ENCODE measurements at places on chromosomes 1 and 21.

DNA sequence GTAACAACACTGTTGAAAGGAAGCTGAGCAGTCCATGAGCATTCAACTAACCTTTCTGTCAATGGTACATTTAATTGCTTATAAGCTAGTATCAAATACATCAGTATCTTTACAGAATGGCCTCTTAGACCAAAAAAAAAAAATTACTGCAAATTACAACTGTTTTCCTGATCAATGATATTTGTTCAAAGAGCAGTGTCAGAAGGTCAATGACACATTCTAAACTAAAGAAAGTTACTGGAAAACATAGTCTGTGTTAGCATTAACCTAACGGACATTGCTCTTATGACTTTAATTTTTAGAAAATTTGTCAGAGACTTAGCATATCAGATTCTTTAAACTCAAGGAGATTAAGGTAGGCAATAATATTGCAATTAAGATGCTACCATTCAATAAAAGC, 162.5 kb downstream of the KCNT2 start:
- no peak for DNase-seq

GRCh38 chr1:218205721-218206120, 79.4 kb upstream of the RRP15 start:
- no peak for DNase-seq

GRCh38 chr1:165365341-165365740, 8.8 kb upstream of the LMX1A start:
- no peak for DNase-seq

- no peak for DNase-seq
Measured at GRCh38 chr1:98516306-98516705, 145.2 kb upstream of the SNX7 start.

DNA sequence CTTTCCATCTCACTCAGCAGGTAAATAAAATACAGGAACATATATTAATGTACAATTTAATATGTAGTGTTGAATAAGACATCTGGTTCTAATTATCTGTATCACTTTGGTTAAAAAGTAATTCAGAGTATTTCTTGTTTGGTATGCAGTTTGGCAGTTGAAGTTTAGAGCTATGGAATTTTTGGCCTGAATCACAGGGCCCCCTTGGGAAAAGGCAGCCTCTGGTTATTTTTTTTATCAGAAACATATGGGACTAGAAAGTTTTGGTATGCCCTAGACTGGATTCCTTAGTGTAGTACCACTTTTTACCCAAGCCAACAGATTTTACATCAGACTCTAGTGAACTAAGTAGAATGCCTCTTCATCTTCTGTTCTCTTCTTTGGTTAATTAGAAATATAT, 26.4 kb downstream of the CNST start:
- peak; percentile 93 for DNase-seq

DNA sequence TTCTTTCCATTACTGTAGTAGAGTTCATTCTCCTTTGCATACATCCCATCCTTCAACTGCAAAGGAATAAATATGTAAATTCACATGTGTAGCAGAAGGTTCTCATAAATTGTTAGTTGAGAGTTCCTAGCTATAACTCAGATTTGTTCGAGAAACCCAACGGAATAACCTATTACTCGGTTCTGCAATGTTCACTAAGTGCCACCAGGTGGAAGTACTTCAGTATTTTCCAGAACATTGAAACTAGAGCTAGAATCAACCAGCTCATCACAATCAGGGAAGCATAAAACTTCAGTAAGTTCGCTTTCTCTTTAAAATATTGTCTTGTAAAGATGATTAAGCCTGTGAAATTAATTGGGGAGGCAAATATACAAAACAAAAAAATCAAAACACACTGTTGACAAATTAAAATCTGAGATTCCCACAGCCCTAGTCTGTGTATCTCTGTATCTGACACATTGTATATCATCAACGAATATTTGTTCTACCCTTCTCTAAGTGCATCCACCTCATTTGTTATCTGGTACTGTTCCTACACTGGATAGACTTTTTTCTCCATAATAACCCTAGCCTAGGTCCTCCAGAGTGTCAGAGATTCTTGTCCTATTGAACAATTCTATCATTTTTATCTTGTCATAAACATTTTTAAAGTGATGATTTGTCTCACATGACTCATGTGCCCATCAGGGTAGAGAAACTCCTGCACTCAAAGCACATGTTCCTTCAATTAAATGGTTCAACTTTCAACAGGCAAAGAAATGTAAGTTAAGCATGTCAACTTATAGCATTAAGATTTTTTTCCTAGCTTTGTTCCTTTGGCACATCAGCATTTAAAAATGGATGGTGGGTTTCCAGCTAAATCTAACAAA, 31.9 kb downstream of the MROH9 start:
- peak; percentile 54 for DNase-seq

DNA sequence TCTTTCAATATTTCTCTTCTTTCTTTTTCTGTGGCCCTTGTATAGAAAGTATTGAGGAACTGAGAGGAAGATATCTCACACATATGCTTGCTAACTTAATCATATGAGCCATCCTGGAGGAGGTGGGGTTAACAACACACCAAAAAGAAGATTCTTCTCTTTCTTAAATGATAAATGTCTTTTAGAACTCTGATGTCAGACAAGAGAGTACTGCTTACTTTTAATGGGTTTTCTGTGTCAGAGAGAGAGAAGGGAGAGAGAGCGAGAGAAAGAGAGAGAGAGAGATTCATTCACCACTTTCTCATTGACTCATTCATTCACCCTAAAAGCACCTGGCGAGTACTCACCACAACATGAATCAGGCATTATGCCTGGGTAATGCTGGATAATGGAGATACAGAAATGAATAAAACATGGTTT, 250.3 kb upstream of the SGIP1 start:
- peak; percentile 63 for DNase-seq

GRCh38 chr1:117467336-117467735, 100.1 kb downstream of the MAN1A2 start:
- DNase-seq = no peak

- DNase-seq = no peak
Measured at GRCh38 chr1:21536218-21536617, 27.0 kb downstream of the ALPL start.

- no peak for DNase-seq
Measured at GRCh38 chr1:98057236-98057910, 136.5 kb upstream of the DPYD start.

DNA sequence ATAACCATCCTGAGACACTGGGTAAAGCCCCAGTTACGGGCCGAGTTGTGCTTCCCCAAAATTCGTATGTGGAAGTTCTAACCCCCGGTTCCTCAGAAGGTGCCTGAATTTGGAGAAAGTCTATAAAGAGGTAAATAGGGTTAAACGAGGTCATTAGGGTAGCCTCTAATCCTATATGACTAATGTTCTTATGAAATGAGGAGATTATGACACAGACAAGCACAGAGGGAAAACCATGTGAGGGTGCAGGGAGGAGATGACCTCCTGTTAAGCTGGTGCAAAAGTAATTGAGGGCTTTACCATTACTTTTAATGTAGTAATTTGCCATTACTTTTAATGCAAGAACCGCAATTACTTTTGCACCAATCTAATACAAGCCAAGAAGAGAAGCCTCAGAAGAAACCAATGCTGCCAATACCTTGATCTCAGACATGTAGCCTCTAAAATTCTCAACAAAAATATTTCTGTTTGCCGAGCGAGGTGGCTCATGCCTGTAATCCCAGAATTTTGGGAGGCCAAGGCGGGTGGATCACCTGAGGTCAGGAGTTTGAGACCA, 260.8 kb downstream of the GPATCH2 start:
- no peak for DNase-seq

- no peak for DNase-seq
Measured at GRCh38 chr1:95375174-95375573, 141.2 kb downstream of the RWDD3 start.

DNA sequence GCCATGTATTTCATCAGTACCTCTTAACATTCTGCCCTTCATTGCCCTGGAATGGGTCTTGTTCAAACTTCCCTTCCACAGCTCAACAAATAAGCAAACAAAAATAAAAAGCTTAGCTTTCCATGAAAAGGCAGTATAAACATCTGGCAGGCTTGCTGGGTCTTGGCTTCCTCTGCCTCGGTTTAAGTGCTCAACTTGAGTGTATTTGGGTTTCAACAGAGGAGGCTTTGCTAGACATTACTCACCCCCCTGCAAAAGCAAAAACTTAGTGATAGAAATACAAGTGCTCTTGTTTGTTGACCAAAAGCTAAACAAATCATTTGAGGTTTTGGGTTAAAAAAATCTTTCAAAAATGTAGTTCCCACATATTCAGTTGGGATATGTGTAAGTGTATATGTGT, 518.5 kb downstream of the PLPP3 start:
- no peak for DNase-seq
